PC-3 (cell line): ENCODE measurements at places on chromosomes 4 and X. TPM values are rescaled to one million over a fixed set of nuclear protein-coding genes. Genes with fewer than 3 reads are reported as not detected.
A peak's percentile ranks its signal among the peaks of the same experiment; 100 is the strongest.

The TENM3 gene
- 0.87 and 5.4 TPM in 2 replicates for total RNA-seq

The PGM2 gene
- total RNA-seq: 21.0 and 28.6 TPM in 2 replicates

The ESX1 gene
- not detected in 2 replicates for total RNA-seq

DNA sequence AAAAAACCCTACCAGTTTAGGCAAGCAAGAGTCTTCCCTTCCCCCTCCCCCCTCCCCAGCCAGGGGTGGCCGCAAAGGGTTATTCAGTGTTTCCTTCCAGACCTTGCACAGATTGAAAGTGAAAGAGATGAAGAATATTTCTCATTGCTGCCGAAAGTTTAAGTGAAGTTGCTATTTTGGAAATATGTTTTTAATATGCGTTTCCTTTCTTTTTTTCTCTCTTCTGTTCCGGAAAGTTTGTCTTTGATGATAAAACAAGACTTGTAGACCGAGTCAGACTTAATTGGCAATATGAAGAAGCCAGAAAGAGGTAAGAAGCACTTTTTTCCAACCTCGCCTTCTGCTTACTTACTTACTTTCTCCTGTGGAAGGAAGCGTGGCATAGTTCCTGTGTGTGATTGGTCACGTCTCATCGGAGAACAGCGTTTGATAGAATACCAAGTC, 58.5 kb upstream of the CLCN4 start:
- DNase-seq: no peak

- DNase-seq: peak; percentile 75
Measured at GRCh38 chr4:122577808-122578781, 42.8 kb downstream of the IL21 start.

DNA sequence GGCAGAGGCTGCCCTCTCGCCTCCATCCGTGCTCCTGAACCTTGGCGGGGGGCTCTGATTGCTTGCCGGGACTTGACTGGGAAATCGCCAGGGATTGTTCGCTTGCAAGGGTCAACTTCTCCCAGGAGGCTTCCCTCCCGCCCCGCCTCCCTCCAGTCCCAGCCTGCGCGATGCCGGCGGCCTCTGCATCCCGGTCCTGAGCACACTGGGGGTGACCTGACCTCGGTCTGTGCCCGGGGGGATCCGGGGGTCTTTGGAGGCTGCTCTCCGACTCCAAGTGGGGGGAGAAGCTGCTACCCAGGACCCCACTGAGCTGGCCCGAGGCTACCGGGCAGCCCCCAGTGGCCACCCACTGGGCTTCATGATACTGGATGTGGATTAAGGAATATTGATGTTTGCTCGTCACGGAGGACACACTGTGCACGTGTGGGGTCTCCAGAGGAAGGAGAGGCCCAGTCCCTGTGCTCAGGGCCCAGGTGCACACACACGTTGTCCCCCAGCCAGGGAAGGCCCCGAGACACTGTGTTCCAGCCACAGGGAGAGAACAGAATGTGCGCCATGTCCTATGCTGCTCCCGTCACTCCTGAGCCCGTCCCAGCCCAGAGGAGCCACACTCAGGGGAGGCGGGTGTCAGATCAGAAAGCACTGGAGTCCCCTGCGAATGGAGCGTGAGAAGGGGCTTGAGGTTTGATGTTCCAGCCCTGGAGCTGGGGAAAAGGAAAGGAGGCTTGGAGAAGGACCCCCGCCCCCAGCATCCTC, 55.9 kb upstream of the NKX1-1 start:
- no peak for DNase-seq
